ENCODE measurements at places on chromosomes 1 and 21.

DNA sequence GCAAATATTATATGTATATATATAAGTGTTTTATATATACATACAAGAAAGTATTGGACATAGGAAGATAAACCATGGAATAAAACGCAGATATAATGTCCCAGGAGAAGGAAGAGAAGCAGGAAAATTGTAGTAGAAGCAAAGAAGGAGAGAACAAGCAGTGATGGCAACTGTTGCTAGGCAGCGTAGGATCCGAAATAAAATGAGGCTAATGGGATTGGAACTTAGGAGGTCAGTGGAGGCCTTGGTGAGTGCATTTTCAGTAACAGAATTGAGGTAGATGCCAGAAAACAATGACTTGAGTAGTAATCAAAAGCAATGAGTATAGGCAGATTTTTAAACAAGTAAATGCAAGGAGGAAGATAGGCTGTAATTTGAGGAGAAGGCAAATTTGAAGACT is 265.8 kb downstream of the LRRC7 start:
- DNase-seq, result no peak
- H3K36me3 ChIP-seq, result no peaks in the 10 kb centered on the region

DNA sequence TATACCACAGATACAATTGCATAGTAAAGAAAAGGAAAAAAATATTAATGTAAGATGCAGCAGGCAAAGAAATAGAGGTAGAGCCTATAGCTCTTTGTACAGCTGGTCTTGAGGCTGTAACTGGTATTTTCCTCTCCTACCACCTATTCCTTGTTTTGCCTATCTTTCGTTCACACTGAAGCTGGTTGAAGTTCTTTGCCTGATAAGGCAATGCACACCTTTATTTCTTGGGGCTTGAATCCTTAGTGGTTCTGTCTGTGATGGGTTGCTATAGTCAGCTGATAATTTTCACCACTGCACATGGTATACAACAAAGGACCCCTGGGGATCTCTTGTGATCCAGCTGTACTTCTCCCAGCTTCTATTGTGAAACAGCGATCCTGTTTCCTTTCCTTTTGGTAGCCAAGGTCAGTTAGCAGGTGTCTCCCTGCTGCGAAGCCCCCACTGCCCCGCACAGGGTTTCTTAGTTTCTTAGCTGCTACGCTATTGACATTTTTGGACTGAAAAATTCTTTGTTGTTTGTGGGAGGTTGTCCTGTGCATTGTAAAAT is 9.9 kb upstream of the TSNAX start:
- DNase-seq, result no peak
- H3K4me1 ChIP-seq, result no peaks in the 10 kb centered on the region
- no peaks in the 10 kb centered on the region for H3K27me3 ChIP-seq
- no peaks in the 10 kb centered on the region for H3K36me3 ChIP-seq
- H3K4me3 ChIP-seq, result no peak overlapping the region

- H3K4me1 ChIP-seq, result no peaks in the 10 kb centered on the region
- H3K36me3 ChIP-seq, result no peaks in the 10 kb centered on the region
- no peak overlapping the region for H3K27ac ChIP-seq
- H3K4me3 ChIP-seq, result no peak overlapping the region
- DNase-seq, result no peak
Observed at GRCh38 chr21:16942703-16943102, 570.1 kb upstream of the CXADR start.

DNA sequence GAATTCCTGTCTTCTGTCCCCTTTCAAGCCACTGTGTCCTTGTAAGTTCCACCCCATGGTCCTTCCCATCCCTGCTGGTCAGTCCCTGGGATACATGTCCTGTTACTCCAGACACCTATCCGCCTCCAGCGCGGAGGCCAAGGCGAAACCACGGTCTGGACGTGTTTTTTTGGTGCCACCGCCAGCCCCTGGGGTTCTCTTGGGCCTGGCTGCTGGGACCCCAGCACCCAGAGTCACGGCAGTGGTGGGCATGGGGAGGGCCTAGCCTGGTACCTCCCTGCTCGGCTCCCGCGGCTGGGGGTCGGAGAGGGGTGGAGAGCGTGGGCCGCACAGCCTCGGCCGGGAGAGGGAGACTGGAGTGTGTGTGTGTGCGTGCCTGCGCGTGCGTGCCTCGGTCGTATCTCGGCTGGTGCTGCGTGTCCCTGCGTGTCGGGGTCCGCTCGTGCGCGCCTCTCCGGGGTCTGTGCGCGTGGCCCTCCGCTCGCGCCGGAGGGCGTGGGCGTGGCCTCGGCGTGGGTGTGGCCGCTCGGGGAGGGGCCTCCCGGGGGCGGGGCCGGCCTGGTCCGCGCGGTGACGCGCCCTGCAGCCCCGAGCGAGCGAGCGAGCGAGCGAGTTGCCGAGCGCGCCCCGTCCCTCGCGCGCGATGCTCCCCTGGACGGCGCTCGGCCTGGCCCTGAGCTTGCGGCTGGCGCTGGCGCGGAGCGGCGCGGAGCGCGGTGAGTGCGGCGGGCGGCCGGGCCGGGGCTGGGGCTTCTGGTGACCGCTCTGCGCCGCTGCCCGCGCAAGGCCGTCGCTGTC is at the start of gene VWA1:
VWA1 (plus strand) TSS at position 585 of the 798 bp plus-strand sequence; CDS start at position 644, 59 bp downstream.
- no peaks in the 10 kb centered on the region for H3K36me3 ChIP-seq
- peaks cover 7% of the 10 kb centered on the region for H3K4me1 ChIP-seq
- peaks cover 24% of the 10 kb centered on the region for H3K27me3 ChIP-seq
- H3K27ac ChIP-seq, result no peak within 1 kb of the TSS

DNA sequence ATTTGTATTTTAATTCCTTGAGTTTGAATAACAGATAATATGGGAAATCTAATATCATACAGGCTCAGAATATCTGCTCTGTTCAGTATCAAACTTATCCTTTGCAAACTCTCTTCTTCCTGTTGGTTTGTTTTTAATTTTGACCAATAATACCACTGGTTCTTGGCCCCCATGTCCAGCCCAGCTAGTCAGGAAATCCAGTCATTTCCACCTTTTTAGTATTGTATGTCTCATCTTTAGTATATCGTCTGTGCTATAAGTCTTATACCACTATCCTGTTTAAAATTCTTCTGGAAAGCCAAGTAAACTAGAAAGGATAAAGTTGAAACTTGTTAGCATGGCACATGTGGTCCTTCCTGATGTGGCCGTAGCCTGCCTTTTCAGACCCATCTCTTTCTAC is 10.7 kb downstream of the SCCPDH start:
- no peaks in the 10 kb centered on the region for H3K36me3 ChIP-seq
- H3K27me3 ChIP-seq, result no peaks in the 10 kb centered on the region
- no peak overlapping the region for H3K4me3 ChIP-seq
- no peak overlapping the region for H3K27ac ChIP-seq

All from CD4-positive, alpha-beta memory T cell (primary cell).